ENCODE measurements at places on chromosomes 11 and 22.

DNA sequence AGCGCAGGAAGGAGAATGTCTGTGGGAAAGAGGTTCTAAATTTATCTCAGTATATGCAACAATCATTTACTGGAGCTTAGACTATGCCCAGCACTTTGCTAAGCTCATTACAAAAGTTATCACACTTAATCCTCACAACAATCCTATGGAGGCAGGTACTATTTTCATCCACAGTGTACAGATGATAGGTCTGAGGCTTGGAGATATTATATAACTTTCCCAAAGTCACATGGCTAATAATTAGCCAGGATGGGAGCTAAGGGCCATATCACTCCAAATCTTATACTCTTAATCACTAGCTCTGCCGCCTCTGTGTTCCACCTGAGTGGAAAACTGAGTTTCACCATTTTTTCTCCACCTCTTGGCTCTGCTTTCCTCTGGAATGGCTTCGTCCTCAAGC, 47.3 kb upstream of the CAPRIN1 start:
- no peak for DNase-seq

DNA sequence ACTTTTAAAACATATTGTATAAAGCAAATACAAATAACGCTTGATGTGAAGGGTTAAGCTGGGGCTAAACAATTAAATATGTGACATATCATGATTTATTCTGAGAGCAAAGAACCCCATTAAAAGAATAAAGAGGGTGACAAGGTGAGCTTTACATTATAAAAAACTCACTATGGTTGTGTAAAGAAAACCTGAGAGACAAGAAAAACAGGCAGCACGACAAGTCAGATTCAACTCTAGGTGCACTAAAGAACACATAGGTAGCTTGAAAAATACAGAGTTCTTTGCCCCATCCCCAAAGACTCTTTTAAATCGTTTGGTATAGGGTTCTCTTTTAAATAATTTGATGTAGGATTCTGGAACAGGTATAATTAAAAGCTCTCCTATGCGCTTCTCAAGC, 63.5 kb downstream of the LUZP2 start:
- DNase-seq, result no peak

GRCh38 chr22:37229012-37229804, 14.9 kb downstream of the RAC2 start:
- no peak for DNase-seq

GRCh38 chr11:44885919-44886789, 64.5 kb downstream of the TP53I11 start:
- no peak for DNase-seq

DNA sequence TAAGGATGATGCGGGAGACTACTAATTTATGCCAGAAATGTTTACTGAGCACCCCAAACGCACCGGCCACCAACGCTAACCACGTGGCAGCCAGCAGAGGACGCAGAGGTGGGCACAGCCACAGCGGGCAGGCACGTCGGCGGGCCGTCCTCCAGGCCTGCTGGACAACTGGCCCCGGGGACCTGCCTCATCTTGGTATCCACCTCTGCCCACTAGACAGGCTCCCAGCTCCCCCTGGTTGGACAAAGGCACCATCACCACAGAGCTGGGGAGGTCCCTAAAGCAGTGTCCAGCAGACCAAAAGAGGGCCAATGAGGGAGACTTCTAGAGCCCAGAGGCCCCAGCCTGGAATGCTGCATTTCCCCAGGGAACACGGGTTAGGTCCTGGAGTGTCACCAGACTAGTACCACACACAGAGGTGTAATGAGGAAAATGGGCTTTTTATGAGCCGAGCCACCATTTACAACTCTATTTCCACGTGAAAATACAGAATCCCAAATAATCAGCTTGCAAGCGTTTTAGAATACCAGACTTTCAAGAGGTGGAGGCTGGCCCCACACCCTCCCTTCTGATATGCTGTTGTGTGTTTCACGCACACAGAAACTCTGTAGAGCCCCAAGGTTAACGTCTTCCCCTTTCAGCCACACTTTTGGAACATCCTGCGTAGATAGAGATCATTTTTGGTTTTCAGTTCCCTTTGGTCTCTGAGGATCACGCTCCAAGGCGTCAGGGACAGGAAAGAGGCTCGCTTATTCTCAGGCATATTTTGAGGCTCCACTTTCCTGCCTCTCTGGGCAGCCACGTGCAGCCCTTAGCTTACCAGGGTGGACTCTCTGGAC, 23.7 kb upstream of the BID start:
- DNase-seq, result no peak

DNA sequence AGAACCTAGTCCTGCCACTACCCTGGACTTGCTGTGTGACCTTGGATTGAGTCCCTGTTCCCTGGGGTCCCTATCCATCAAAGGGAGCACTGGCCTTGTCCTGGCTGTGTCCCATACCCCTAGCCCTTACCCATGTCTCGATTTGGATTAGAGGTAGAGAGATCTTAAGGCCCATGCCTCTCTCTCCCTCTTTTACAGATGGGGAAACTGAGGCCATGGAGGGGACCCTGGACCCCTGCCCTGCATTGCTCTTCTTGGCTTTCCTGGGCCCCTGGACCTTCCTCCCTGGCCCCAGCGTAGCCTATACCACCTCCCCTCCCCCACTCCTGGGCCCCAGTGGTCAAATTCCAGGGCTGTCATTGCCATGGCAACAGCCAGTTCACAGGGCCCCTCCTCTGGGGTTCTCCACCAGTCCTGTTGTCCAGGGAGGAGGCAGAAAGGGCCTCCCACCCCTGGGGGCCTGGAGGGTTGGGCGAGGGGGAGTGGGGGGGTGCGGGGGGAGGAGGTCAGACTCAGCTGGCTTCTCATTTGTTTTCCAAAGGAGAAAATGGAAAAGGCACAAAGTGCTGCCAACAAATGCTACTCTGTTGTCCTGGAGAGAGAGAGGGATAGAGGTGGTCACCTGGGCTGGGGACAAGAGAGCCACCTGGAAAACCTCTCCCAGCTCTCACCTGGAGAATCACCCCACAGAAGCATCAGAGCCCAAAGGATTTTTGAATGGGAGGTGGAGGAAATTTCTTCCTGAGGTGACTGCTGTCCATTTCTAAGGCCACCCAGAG, 23.3 kb downstream of the ARHGEF17 start:
- DNase-seq, result no peak

- no peak for DNase-seq
These were observed 28.0 kb downstream of the FLRT1 start for GRCh38 chr11:64063777-64064176.

DNA sequence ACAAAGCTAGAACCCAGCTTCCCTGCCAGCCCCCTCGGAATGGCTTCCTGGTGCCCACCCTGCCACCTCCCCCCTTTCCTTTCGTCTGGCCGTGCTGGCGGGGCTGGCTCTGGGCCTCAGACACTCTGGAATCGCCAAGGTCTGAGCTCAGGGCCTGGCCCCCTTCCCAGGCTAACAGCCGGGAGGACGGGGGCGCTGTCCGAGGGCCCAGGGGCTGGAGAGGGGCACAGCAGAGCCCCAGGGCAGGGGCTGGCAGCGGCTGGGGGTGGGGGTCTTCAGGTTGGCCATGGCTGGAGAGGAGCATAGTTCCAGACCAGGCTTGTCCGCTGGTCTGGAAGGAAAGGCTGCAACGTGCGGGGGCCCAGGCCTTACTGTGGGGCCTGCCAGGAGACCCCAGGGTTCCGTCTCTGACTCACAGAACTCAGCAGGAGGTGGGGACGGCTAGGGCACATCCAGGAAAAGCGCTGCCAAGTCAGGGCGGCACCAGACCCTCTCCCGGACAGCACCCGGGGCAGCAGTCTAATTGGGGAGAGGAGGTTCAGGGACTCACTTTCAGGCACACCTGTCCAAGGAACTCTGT, 861 bp upstream of the LTBP3 start:
- no peak for DNase-seq

DNA sequence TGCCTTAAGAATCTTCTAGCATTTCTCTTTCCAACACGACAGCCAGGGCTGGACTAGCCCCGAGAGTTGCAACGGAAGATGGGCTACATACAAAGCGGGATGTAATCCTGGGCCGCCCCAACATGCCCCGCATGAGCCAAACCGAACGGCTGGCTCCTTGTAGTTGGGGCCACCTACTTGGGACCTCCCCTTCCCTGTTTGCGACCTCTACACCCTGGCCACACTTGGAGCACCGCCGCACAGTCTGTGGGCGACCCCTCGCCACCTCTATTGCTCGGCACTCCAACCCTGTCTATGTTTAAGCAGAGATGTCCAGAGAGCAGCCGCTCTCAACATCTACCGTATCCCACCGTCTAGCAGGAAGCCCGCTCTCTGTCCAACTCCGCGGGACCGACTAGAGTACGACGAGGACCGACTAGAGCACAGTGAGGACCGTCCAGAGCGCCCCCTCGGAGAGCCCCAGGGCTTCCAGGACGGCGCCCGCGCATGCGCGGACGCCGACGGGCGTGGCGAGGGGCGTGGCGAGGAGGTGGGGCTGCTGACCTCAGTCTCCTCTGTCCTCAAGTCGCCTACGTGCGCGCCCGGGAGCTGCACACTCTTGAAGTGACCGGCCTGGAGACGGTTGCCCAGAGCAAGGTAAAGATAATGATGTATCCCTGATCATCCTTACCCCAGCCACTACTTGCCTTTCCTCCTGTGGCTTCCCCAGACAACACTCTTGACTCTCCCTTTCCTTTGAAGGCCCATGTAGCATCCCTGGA, 32.3 kb downstream of the NEAT1 start:
- no peak for DNase-seq

DNA sequence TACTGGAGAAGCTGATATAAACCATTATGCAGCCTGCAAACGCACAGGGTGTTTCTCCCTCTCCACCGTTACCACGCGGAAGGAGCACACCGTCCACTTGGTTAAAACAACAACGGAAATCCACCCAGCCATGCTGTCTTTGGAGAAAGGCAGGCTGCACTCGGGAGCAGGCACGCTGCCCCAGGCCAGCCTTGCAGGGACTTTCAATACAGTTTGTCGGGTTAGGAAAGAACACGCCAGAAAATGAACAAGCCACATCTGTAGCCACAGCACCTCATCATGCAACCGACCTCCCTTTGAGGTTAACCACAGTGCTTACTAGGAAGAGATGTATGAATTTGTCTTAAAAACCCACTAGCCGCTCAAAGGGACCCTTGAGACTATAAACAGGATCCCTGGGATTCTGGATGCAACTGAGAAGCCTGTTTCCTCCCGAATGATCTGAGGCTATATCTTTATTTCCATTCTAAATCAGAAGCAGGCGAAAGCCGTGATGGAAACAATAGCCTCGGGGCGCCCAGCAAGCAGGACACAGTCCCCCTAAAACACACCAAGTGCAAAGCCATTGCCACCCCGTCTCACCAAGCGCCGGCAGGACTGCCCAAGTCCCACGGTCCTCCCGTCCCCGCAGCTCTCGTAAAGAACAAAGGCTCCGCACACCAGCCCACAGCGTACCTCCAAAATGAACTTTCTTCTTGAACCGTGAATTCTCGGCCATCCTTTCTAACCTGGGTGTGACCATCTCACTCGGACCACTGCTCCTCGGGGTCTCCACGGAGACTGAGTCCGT, 318.9 kb downstream of the CTTN start:
- no peak for DNase-seq

DNA sequence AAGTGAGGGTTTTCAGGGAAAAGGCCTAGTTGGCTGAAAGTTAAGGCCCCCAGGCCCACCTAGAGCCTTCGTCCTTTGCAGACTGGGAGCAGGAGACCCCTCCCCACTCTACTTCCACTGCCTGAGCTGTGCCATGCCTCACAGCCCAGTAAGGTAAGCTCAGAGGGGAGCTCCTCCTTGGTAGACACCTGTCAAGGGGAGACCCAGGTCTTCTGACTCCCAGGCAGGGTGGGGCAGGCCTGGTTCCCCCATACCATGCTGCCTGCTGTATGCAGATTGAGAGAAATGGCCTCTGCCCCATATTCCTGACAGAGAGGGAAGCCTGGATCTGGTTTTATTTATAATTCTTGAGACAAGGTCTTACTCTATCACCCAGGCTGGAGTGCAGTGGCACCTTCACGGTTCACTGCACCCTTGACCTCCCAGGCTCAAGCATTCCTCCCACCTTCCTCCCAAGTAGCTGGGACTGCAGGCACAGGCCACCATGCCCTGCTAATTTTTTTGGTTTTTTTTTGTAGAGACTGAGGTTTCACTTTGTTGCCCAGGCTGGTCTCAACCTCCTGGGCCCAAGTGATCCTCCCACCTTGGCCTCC, 697 bp downstream of the RAB36 start:
- DNase-seq, result no peak

- DNase-seq, result no peak
These were observed 390 bp upstream of the FGF3 start for GRCh38 chr11:69819541-69820070.

DNA sequence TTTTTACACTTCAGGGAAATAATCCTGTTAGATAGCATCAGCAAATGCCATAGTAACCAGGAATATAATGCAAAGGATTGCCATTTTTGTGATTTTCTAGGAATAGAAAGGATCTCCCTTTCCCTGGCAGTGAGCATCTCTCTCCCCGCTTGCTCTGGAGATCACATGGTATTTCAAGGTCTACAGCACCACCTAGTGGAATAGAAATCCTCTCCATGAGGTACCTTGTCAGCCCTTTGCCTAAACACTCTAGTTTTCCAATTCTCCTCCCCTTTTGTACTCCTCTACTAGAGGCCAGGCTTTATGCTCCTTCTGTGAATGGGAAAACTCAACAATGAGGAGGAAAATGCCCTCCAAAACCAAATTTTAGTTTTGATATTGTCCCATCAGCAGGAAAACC, 78.4 kb downstream of the XRRA1 start:
- DNase-seq, result no peak

- no peak for DNase-seq
These were observed 20.1 kb upstream of the NAP1L4 start for GRCh38 chr11:3011891-3012885.

DNA sequence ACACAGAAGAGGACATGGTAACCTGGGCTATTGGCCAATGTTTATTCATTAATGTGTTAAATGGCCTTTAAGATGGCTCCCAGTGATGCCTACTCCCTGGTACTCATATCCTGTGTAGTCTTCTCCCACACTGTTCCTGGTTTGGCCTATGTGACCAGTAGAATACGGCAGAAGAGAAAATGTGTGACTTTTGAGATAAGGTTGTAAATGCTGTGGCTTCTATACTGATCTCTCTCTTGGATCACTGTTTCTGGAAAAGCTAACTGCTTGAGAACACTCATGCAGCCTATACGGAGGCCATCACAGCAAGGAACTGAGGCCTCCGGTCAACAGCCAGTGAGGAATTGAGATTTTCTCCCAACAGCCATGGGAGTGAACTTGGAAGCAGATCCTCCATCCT, 24.1 kb downstream of the MAML2 start:
- no peak for DNase-seq

DNA sequence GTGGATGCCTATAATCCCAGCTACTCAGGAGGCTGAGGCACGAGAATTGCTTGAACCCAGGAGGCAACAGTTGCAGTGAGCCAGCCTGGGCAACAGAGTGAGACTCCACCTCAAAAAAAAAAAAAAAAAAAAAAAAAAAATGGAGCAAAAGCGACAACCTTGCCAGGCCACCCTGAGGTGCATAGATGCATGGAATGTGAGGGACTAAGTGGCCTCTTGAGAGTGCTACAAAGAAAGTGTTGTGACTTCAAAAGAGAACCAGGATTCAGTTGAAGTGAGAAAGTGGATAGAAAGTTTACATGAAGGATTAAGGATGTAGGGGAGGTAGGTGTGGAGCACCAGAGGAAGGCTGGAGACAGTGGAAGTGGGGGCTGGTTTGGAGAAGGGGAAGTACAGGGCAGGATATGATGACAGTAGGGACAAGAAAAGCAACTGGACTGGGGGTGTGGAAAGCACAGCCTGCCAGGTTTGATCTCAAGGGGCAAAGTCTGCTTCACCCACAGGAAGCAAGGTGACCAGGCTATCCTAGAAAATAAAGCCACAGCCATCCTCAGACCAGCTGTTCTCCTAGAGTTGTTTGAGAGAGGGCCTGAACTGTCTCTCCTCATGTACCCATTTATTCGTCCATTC, 36.0 kb upstream of the OLFML1 start:
- no peak for DNase-seq

- no peak for DNase-seq
These were observed 10.9 kb downstream of the FAM76B start for GRCh38 chr11:95778699-95779098.

Data from type B pancreatic cell (in vitro differentiated cells).